Body of pancreas (tissue), 4 donors: ENCODE measurements at places on chromosomes 6 and 20.

- no peak for DNase-seq
These were observed 150.7 kb downstream of the DLL1 start for GRCh38 chr6:170140129-170140528.

- no peak for DNase-seq
These were observed 157.7 kb downstream of the ID4 start for GRCh38 chr6:19994909-19995308.

DNA sequence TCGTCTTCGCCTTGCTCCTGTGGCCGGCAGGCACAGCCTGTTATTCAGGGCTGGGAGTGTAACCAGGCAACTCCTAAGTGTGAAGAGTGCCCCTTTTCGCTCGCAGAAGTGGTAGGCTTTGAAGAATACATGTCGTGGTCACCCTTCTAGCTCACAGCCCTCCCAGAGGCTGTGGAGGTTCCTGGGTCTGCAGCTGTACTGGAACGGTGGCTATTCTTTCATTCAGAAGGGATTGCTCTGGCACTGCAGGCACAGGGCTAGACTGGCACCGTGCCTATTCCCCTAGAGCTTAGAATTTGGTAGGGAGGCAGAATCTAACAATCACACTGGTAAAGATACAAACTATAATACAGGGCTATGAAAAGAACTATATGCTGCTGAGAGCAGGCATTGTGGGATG lies 1.1 kb upstream of the SRSF12 start:
- peak; percentile 49 for DNase-seq

DNA sequence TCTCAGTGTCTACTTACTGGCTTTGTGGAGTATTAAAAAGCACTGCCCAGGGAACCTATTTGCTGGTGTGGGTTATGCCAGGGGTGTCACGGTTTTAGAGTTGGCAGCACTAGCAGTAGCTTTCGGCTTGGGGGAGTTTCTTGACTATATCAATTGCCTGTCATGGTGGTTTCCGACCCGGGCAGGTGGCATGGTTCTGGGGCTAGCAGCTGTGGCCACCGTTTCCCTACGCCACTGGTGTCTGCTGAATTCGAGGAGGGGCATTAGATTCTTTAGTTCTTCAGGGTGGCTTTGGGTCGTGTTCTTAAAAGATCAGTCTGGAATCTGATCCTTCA lies 55.6 kb upstream of the FOXC1 start:
- no peak for DNase-seq

GRCh38 chr6:33192671-33193602 lies 670 bp upstream of the COL11A2 start:
- peak; percentile 34 for DNase-seq

GRCh38 chr20:14488756-14489479 lies 151.5 kb upstream of the FLRT3 start:
- no peak for DNase-seq

- no peak for DNase-seq
These were observed 742.8 kb downstream of the MAFB start for GRCh38 chr20:39946053-39946810.

DNA sequence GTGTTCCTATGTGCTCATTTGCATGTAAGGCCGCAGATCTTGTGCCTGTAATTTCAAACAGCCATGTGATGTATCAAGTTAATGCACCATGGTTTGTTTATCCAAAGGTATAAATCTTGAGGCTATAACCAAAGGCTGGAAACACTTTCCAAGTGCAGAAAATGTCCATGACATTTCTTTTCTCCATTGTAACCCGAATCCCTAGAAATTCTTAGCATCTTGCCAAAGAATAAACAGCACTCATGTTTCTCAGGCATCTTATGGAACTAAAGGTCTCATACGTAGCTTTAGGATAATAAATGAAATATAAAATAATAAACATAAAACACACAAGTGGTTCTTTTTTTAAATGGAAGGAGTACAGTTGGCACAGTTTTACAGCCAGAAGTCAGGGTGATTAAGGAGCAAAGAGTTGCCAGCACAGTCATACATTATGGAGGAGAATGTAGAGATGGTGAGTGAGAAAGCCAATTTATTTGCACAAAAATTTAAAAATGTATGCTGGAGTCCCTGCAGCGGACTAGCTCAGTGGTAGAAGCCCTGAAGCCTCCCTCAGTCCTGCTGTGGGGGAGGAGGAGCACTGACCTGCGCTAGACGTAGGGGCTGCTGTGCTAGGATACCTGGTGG lies 18.0 kb downstream of the CDH26 start:
- DNase-seq = no peak

DNA sequence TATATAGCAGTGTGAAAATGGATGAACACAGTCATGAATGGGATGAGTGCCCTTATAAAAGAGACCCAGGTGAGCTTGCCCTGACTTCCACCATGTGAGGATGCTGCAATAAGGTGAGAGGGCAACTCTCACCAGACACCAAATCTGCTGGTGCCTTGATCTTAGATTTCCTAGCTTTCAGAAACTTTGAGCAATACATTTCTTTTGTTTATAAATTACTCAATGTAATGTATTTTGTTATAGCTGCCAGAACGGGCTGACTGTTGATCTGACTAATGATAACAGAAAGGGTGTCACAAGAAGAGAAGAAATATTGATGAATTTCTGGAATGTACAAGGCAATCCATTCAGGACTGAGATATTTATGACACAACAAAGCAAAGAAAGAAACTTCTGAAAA lies 180.5 kb downstream of the MCHR2 start:
- no peak for DNase-seq

DNA sequence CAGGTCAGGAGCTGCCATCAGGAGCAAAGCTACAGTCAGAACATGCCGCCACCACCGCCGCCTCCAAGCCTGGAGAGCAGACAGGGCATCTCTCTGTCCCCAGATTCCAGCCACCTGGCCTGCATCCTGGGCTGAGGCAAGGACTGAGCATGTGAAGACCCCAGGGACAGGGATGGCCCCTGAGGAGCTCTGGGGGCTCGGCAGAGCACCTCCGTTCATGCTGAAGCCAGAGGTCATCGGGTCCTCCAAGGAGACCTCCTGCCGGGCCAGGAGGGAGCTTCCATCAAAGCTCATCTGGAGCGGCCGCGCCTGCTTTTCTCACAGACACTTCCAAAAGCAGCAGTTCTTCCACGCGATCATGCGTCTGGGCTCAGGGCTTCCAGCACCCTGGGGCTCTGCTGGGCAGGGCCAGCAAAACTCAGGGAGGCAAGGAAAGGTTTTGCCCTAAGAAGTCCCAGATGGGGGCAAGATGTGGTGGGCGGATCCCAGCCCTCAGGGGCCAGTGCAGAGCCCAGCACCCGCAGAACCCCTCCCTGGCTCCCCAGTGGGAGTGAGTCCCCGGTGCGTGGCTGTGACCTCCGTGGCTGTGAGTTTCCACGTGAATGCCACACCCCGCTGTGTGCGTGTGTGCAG lies 138.4 kb downstream of the TAF4 start:
- no peak for DNase-seq

DNA sequence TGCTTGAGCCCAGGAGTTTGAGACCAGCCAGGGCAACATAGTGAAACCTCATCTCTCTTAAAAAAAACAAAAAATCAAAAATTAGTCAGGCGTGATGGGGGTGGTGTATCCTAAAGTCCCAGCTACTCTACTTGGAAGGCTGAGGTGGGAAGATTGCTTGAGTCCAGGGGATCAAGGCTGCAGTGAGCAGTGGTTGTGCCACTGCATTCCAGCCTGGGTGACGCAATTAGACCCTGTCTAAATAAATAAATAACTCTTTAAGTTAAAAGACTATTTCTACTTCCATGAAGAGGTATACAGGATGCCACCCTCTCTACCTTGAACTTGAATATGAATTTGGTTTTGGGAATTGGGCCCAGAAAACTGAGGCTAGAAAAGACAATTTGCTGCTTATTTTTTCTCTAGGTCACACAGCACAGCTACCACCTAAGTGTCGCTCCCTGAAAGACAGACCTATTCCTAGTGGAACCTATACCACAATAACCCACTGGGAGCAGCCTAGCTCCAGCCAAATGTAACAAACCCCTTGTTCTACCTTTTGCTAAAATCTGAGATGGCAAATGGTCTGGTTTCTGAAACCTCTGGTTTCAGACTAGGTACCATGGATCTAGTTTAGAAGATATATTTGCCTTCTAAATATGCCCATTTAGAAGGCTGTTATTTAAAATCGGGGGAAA lies 35.2 kb downstream of the HMGCLL1 start:
- no peak for DNase-seq

DNA sequence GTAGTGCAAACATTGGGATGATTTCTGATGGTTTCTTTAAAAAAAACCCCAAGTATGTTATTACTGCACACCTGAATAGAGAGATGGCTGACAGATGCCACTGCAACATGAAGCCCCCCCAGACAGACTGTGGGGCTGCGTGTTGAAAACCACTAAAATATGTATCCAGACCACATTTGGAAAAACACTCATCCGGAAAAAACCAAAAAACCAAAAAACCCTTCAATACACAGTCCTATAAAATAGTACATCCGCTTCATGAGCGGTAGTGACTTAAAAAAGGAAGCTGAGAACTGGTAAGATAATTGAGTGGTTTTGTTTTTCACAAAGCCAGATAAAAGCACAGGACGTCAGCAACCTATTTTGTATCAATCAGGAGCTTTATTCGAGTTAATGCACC lies 47.1 kb upstream of the EDN3 start:
- no peak for DNase-seq

GRCh38 chr6:94394822-94395221 lies 975.5 kb upstream of the EPHA7 start:
- no peak for DNase-seq

DNA sequence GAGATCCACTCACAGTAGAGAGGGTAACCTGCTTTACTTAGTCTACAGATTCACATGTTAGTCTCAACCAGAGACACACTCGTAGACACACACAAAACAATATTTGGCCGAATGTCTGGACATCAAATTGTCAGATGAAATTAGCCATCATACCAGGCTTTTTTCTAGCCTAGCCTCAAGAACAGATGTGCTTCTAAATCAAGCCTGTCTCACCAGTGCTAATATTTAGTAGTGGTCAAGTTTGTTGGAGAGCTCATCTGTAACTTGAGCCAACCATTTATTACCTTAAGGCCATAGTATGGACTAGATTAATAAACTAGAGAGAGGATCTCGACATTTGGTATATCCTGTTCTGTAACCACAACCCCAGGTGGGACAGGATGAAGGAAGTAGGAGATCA lies 1118.8 kb upstream of the MAP3K7 start:
- no peak for DNase-seq

DNA sequence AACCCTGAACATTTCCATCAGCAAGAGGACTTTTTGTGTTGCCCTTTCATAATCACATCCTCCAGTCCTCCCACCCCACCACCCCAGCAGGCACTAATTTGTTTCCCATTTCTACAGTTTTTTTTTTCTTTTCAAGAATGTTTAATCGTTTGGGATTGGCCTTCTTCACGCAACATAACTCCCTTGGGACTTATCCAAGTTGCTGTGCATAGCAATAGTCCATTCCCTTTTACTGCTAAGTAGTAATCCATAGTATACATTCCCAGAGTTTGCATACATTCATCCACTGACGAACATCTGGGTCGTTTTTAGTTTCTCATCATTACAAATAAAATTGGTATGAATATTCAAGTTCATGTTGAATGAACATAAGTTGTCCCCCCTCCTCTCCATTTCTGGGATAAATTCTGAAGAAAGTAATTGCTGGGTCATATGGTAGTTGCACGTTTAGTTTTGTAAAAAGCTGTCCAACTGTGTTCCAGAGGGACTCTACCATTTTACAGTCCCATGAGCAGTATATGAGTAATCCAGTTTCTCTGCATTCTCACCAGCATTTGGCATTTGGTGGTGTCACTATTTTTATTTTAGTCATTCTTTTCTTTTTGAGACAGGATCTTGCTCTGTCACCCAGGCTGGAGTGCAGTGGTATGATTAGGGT lies 90.8 kb downstream of the DOK5 start:
- DNase-seq = no peak

- DNase-seq = no peak
These were observed 15.4 kb upstream of the GSTA4 start for GRCh38 chr6:53010504-53010903.

DNA sequence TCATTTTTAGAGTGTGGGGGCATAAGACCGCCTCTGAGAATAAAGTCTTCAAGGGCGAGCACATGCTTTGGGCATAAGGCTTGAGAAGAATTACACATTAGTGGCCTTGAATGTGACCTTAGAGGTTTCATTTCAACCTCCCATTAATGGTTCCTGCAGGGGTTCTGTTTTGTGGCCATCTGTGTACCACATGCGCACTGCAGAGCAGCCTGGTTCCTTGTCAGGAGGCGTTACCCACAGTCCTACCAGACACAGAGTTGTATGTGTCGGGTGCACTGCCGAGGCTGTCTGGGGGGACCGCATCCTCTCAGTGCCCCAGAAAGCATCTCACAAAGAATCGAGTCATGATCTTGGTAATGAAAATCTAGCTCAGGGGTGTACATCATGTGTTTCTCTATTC lies 115.7 kb downstream of the B3GAT2 start:
- no peak for DNase-seq
